Activated B cell treated with CpG ODN at 0.5 μM for 24 hours (primary cell): ENCODE measurements at places on chromosomes 1 and 21.

- DNase-seq = no peak
Measured at GRCh38 chr1:199132006-199132405, 493.2 kb downstream of the PTPRC start.

DNA sequence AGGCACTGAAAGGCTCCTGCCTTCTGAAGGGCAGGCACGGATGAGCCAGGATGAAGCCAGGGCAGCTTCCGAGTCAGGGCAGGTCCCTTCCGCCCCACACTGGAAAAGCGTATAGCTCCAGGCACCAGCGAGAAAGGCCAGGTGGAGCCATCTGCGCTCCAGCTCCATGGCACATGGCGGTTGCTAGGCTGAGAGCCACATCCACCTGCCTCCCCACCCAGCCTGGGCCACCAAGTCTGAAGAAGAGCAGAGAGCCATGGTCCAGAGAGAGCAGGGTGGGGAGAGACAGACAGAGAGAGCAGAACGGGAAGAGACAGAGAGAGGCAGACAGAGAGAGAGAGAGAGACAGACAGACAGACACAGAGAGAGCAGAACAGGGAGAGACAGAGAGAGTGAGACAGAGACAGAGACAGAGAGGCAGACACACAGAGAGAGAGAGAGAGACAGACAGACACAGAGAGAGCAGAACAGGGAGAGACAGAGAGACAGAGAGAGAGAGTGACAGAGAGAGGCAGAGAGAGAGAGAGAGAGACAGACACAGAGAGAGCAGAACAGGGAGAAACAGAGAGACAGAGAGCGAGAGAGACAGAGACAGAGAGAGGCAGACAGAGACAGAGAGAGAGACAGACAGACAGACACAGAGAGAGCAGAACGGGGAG, 5.2 kb downstream of the FNDC10 start:
- no peak for DNase-seq

DNA sequence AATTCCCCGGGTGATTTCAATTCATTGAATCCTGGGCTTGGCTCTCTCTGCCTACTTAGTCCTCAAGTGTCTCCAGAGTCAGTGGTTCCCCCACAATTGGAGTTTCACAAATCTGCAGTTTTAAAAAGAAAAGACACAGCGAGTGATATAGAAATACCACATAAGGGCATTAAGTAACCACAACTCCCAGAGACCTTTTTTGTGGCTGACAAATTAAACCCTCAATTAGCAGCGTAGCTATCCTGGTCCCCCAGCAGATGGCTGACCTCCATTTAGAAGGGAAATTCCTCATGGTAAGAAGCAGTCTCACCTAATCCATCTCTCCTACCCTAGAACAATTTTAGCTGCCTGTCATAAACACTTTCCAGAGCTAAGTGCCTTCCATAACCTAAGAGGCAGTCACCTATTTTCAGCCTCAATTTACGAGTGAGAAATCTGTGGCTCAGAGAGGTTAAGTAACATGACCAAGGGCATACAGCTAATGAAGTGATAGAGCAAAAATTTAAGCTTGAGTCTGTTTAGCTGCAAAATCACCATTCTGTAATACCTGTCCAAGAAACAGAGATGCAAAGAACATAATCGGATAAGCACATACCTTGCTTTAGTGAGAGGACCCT, 56.0 kb upstream of the NBPF3 start:
- no peak for DNase-seq

GRCh38 chr1:65020774-65021173, 54.4 kb upstream of the JAK1 start:
- no peak for DNase-seq

DNA sequence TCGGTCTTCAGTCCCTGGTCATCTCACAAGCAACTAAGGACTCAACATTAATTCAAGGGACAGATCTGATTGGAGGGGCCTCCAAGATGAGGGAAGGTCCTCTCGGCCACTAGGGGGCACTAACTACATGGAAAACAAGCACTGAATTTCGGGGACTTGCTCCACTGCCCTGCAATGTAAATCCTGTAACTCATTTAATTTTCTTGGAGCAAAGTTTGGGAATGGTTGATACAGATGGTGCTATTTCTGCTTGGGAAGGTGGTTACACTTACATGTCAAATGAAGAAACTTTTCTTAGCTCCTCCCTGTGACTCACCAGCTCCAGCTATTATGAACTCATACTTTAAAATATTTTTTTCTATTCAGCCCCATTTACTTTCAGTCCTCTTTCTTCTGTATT, 97.4 kb upstream of the KCNJ15 start:
- DNase-seq = no peak

DNA sequence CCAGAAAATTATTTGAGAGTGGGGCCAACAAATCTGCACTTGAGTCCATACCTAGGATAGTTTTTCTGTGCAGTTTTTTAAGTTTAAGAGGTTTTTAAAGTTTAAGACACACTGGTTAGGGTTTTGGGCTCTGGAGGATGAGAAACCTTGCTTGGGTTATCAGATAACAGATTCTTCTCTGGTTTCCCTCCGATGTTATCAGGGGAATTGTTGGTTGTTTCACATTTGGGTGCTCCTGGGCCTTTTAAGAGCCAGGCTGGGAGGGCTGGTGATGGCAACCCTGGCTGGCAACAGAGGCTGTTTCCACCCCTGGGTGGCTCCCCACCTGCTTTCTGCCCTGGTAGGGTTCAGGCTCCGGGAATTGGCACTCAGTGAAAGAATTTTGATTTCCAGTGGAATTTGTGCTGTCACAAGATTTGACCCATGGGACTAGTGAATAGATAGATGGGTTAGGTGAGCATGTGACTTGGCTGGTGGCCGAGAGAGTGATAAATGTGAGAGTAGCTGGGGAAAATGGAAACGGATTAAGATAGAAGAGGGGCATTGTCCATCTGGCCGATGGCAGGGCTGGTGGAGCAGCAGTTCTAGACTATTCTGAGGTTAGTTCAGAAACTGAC, 14.8 kb downstream of the VANGL1 start:
- no peak for DNase-seq

DNA sequence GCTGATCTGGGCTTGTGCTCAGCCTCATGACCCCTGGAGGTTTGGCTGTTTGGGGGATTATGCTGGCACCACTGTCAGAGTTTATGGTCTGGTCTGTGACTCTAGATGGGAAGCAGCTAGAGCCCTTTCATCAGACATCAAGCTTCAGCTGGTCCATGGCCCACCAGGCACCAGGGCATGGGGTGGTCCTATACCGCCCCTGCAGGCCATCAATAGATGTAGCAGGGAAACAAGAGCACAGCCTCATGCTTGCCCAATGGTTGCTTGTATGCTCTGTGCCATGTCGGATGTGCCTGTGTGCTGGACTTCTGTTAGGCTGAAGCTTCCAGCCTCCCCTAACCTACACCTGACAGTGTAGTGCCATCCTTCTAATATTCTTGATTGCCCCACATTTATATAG, 71.1 kb upstream of the CD34 start:
- DNase-seq = no peak

DNA sequence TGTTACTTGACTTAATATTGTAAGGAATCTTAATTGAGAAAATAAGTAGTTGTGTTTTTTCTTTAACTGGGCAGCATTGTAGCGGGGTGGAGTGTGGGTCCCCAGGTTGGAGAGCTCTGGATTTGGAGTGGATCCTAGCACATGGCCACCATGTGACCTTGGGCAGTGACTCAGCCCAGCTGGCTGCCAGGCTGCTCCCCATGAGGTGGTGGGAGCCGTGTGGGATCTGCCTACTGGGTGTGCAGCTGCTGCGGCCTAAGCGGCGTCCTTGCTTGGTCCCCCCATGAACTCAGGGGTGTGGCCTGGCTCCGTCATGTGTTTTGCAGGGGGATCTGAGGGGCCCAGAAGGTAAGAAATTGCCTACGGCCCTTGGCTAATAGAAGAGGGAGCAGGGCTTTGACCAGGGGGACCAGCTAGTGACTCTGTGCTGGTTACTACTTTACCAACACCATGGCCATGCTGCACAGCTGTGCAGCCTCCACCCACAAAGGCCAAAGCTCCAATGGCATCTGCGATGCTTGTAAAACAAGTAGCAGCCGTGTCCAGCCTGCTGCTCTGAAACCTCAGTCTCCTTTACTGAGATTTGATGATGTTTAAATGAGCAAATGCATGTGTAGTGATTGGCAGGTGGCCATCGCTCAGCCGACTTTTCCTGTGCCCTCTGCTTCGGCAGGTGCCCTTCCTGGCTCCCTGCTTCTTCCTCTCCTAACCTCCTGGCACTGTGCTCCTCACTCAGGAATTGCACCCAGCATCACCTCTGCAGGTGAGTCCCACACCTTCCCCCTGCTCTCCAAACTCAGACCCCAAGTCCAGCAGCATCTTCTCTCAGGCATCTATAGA, 68.3 kb downstream of the ADARB1 start:
- no peak for DNase-seq

- no peak for DNase-seq
Measured at GRCh38 chr1:18245647-18246046, 138.0 kb downstream of the IGSF21 start.

DNA sequence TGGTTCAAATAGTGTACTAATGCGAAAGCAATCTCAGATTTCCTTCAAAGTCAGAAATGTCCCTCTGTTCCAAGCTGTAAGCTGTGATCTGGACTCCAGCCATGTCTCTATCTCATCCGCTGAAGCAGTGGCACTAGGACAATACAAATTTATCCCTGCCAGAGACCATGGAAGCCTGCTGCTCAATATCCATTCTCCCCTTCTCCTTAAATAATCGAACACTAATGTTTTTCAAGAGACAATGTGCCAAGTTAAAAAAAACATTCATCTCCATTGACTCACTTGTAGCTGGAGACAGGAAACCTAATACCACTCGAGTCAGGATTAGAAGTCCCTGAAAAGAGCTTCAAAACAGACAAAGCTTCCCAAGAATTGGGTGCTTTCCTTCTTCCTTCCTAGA, 38.5 kb upstream of the PGBD5 start:
- DNase-seq = no peak
